ENCODE measurements at places on chromosomes 5 and 9. TPM values are rescaled to one million over a fixed set of nuclear protein-coding genes. Genes with fewer than 3 reads are reported as not detected.

DNA sequence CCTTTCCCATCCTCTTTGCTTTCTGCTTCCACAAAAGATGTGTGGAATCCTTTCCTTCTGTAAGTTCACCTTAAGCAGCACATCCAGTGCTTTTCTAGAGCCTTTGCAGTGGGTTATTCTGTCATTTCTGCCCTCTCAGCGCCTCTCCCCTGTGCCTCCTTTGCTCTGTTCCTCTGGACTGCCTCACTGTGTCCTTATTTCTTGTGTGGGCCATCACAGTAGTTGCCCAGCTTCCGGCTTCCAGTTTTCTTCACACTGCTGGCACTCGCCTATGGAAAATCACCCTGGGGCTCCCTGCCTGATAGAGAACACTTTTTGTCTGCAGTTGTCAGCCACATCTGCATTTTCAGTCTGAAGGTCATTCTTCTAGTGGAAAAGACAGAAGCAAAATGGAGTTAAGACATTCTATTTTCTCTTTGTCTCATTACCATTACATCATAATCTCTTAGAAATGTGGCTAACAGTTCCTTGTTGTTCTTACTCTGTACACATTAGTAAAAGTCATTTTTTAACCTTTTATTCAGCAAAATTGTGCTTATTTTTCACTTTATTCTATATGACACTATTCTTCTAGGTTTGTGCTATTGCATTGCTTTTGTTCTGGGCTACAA is 64.1 kb upstream of the ZNF608 start:
- no peak for DNase-seq

GRCh38 chr9:133657120-133657661 is 21.0 kb downstream of the DBH start:
- DNase-seq: peak; percentile 37

GRCh38 chr9:34237836-34238235 is 59.0 kb downstream of the UBAP1 start:
- DNase-seq: no peak

GRCh38 chr9:34558919-34559623 is 30.5 kb downstream of the CNTFR start:
- no peak for DNase-seq

DNA sequence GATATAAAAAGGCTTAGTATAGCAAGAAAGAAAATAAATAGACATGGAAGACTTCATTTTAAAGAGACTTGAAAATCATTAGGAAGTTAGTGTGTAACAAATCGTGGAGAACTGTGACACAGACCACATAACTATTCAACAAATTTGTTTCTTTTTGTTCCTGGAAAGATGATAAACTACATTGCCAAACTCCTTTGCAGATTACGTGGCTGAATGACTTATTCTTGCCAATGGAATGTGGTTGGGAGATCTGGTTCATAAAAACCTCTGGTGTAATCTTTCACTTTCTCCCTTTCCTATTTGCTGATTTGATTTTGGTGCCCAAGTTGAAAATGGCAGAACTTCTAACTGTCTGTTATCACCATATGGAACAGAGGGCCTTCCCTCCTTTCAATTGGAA is 328.9 kb upstream of the MEF2C start:
- peak; percentile 87 for DNase-seq

- no peak for DNase-seq
Observed at GRCh38 chr5:137054792-137055191, 444.3 kb downstream of the SPOCK1 start.

DNA sequence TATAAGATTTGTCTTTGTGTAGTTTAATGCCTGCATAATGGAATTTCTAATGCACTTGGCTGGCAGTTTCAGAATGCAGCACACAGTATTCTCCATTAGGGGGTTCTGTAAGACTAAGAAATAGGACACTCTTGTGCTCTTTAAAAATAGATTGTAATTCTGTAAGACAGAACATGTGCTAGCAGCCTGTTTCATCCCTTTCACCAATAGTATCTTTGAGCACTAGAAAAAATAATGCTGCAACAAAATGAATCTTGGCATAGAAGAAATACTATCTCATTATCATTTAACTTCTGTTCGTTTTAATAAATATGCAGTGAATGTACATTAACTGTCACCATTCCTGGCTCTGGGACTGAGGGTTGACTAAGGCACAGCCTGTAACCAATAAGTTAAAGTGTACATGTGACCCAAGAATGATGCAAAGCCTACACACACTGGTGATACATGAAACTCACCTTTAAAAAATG is 23.8 kb upstream of the ZNF622 start:
- DNase-seq: peak; percentile 55

GRCh38 chr5:43332401-43332800 is 19.2 kb upstream of the HMGCS1 start:
- peak; percentile 59 for DNase-seq

- DNase-seq: no peak
Observed at GRCh38 chr9:13735181-13735580, 455.7 kb upstream of the MPDZ start.

DNA sequence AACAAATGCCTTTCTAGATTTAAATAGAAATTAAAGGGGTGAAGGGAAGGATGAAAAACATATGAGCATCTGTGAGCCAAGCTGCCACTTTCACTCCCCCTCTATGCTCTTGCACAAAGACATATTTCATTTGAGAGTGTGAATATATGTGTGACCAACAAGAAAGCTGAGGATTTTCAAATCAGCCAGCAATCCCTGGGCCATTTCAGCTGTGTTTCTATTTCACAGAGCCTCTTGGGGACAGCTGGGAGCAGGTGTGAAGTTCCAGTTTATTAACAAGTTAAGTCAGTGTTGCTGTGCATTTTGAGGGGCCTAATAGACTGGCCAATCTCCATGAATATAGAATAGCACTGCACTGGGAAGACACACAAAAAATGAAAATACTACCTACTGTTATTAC is 248.7 kb upstream of the RGMB start:
- DNase-seq: no peak

DNA sequence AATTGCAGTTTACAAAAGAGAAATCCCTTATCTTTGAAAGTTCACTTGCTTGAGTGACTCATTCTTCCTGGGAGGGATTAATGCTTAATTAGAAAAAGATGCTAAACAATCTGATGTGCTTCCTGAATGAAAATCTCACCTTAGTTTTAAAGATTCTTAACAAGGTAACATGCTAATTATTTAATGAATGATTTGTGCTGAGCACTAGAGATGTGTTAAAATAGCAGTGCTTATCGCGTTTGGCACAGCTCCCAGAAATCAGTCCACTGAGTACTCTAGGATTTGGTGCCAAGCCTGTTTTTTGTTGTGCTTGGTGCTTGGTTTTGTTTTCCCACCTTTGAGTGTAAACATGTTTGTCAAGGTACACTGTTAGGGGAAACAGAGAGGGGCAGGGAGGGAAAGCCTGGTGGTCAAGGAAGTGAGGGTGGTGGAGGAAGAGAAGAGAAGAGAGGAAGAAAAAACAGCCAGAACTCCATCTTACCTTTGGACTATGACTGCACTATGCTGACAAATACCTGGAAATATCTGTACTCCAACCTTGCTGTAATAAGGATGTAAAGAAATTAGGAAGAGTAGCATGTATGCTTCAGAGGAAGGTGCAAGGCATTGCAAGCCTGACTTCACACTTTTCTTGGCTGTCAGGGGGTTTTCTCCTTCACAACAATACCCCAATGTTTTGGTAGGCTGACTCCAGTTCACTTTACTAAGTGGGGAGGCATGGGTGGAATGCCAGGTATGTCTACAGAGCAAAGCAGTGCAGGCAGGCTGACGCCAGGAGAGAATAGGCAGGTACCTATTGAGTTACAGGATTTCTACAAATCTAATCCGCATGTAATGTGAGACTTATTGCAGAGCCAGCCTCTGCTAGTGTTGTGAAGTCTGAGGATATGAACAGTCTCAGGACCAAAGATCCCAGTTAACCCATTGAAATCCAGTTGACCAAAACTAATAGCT is 157.2 kb upstream of the ISL1 start:
- DNase-seq: no peak

- DNase-seq: no peak
Observed at GRCh38 chr5:6178846-6179532, 199.4 kb downstream of the MED10 start.

GRCh38 chr5:4561403-4561802 is 578.7 kb upstream of the ADAMTS16 start:
- no peak for DNase-seq

GRCh38 chr5:82827651-82828050 is 249.5 kb downstream of the TMEM167A start:
- no peak for DNase-seq

DNA sequence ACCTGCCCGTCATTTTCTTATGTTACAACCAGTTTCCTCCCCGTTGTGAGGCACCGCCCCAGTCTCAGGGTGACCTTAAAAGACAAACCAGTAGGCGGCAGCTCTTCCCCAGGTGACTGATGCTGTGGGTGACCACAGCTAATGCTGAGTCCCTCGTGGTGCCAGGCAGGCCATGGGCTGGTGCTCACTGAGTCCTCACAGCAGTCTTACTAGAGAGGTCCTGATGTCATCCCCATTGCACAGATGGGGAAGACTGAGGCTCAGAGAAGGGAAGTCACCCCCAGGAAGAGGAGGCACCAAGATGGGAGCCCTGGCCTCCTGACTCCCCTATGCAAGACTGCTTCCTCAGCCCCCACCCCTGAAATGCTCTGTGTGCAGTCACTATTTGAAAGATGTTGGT is 978 bp downstream of the CFAP157 start:
- no peak for DNase-seq

DNA sequence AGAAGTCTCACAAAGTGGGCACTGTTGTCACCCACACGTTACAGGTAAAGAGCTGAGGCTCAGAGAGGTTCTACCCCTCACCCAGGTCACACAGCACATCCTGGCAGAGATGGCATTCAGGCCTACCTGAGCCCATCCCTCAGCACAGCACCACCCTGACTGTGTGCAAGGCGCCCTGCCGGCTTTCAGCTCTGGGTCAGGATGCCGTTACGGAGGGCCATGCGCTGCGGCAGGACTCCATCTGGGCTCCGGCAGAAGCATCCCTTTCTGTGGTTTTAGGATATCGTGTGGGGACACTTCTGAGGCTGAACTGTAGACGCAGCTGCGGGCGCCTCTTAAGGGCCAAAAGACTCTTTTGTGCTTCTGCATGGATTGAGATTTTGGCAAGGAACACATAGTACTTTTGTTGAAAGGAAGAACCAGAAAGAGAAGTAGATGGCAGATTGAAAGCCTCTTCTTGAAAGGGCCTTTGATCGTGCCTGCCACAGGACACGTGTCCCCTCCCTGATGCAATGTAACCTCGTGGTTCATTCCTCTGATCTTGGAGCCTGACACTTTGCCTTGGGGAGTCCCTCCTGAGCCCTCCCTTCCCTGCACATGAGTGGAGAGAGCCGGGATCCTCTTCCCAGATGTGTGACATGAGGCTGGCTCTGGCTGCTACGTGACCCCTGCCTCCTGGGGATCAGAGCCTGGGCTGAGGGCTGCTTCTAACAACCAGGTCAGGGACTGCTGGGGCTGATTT is 31.3 kb downstream of the USP20 start:
- no peak for DNase-seq

- DNase-seq: no peak
Observed at GRCh38 chr5:142955628-142956027, 185.5 kb downstream of the ARHGAP26 start.

DNA sequence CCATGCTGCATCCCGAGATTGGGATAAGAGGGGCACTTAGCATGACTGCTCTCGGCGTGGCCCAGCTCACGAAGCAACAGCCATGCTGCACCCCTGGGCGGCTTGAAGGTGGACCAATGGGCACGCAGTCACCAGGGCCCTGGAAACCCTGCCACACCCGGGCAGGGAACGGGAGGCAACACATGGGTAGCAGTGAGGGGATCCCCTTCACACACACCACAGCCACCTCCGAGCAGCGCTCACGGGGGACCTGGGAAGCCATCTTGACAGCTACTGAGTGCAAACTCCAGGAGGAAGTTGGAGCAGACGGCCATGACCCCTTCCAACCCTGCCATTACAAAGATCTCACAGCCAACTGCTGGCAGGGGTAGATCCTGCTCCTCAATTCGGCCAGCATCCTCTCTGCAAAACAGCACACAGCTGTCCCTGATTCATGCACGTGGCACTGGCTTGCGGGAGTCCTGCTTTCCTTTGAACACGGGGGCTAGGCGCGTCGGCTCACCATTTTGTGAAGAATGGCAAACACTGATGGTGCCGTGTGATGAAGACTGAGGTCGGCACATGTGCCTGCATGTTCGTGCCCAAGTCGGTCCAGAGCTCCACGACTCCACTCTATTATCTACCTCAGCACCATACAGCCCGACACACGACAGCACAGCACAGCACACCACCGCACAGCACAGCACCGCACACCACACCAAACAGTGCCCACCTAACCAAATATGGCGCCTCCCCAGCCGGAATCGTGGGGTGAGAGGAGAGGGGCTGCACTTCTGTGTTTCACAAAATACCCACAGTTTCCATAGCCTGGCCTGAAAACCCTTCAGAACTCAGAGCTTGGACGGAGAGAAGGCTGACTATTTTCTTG is 5.0 kb downstream of the UBAC1 start:
- DNase-seq: no peak

DNA sequence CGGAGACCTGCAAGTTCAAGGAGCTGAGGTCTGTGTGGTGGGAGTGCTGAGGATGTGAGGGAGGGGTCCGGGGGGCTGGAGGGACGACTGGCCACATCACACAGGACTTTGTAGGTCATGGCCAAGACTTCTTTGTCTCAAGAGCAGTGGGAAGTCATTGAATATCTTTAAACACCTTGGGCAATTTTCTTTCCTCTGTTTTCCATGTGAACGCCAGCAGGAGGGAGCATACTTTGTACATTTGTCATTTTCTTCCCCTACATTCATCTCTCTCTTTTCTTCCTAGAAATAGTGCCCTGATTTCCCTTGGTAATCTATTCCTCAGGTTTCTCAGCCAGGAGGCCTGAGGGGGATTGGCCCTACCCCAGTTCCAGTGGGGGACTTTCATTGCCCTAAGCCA is 153.7 kb upstream of the MSX2 start:
- DNase-seq: peak; percentile 58

DNA sequence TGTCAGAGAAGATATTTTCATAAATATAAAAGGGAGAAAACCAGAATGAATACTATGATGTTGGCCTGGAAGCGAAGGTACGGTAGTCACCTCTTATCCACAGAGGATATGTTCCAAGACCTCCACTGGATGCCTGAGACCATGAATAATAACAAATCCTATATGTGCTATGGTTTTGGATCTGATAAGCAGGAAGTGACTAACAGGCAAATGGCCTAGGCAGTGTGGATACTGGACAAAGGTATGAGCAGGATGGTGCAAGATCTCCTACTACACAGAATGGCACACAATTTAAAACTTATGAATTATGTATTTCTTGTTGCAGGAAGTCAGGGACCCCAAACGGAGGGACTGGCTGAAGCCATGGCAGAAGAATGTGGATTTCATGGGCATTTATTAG is 48.2 kb downstream of the ADAMTS12 start:
- peak; percentile 87 for DNase-seq

- DNase-seq: no peak
Observed at GRCh38 chr5:10286162-10286861, 21.4 kb downstream of the CMBL start.

GRCh38 chr5:55584398-55585205 is 49.8 kb upstream of the PLPP1 start:
- no peak for DNase-seq

GRCh38 chr5:35672995-35673394 is 55.3 kb downstream of the SPEF2 start:
- DNase-seq: peak; percentile 15

Gene GABRA6
- not detected for total RNA-seq

Gene NFX1
- total RNA-seq: 21.4 TPM

Gene IFNK
- not detected for total RNA-seq

Gene HTR4
- not detected for total RNA-seq

Gene DBH
- not detected for total RNA-seq

Gene NR6A1
- 1.4 TPM for total RNA-seq

Gene FAM221B
- total RNA-seq: not detected

Gene MAMDC2
- 3.4 TPM for total RNA-seq

Gene FLT4
- not detected for total RNA-seq

Gene SPATA31E1
- not detected for total RNA-seq

Gene CEL
- 0.17 TPM for total RNA-seq

Gene ARL10
- 1.5 TPM for total RNA-seq

Gene FSTL4
- not detected for total RNA-seq
